Myocyte (in vitro differentiated cells): ENCODE measurements at places on chromosomes 5 and 9. TPM values are rescaled to one million over a fixed set of nuclear protein-coding genes. Genes with fewer than 3 reads are reported as not detected.

DNA sequence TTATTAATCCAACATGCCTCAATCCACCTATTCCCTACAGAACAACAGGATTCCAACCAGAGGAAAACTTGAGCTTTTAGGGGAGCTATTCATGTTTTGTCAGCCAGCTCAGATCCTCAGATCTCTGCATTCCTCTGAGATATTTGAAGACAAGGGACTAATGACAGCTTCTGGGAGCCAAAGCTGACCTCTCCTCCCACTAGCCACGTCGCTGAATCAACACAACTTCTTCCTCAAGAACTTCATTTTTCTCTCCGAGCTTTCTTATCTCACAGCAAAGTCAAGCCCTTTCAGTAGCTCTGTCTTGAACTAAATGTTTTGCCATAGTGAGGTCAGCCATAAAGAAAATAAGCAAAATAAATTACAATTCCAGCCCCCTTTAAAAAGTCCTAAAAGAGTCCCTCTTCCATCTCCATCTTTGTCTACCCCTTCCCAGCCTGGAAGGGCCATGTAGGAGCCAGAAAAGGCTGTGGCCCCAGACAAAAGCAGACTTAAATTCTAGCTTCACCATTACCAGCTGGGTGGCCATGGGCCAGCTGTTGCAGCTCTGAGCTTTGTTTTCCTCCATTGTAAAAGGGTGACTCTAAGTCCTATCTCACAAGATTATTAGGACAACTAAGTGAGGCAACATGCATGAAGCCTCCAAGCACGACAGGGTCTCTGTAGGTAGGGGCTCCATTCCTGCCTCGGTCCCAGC lies 65.0 kb downstream of the HSD17B3 start:
- no peak for DNase-seq

GRCh38 chr5:139025651-139026050 lies 150.5 kb upstream of the LRRTM2 start:
- DNase-seq: no peak

DNA sequence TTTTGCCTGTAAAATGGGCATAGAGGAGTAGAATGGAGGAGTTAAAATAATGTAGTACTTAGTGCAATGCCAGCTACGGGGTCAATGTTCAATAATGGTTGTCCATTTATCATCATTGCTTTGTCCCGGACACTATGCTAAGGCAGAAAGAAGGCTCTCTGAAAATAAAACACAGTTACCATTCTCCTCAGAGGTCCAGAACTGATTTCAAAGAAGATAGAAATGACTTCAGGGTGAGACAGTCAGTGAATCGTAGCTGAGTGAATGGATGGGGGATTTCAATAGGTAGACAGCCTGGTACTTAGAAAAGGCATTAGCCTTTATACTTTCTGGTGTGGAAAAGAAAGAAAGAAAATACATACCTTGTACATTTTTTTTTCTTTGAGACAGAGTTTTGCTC lies 1.2 kb upstream of the AK3 start:
- DNase-seq: no peak

DNA sequence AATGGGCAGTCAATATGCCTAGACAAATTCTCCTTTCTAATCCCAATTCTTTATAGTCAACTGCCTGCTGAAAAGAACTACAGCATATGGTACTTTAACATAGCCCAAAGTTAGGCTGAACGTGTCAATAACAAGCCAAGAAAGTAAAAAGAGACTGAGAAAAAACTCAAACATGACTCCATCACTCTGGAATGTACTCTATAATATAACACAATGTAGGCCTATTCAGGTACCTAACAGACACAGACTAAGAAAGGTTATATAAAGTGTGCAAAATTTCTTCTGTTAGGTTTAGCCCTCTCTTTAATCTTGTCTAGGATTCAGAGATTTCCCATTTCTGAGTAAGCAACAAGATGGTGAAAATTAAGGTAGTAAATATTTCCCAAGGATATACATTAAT lies 209.7 kb upstream of the PRR16 start:
- no peak for DNase-seq

ABO gene
- total RNA-seq: not detected in 2 replicates

DNA sequence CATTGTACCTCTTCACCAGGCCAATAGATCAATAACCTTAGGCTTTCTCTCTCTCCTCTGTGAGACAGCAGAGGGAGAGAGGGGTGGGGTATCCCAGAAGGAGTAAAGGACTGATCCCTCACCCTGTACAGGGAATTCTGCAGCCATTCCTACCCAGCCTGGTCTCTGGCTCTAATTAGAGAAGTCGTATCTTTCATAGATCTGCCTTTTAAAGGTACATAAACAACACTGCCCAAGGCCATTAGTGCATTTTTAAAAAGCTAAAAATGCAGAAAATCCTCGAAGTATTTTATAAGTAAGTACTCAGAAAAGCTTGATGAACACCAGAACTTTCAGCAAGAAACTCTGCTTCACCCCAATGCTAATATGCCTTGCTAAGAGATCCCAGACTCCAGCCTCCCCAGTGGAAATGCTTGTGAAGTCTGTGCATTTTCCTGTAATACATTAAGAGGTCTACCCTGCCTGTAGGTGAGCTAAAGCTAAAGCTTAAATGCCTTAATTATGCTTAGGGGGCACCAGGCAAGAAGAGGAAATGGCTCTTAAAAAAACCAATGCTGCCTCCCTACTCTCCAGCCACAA lies 200.0 kb upstream of the ANKRD55 start:
- DNase-seq: no peak

DNA sequence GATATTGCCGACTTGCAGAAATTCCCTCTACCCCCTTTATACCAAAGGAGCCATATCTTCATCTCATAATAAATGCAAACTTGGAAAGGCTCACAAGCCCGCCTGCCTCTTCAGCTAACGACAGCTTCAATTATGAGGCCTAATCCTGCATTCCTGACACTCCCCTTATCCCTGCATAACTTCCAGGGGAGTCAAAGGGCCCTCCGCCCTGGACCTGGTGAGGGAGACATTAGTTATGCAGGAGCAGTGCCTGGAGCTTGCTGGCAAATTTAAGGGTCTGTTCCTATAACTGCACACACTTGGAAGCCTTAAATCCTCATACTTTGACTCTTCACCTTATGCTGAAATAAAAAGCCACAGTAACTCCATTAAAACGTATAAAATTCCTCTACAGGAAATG lies 617.9 kb downstream of the BNC2 start:
- DNase-seq: no peak
